MV-4-11 (cell line): ENCODE measurements at places on chromosomes 5 and 9.
A peak's percentile ranks its signal among the peaks of the same experiment; 100 is the strongest.

- peak; percentile 60 for DNase-seq
Observed at GRCh38 chr9:108565651-108566378, 290.0 kb downstream of the ACTL7B start.

GRCh38 chr5:141783005-141783946 lies 94.9 kb downstream of the PCDH1 start:
- DNase-seq: no peak

- DNase-seq: no peak
Observed at GRCh38 chr5:7868427-7868772, 431 bp downstream of the FASTKD3 start.

GRCh38 chr9:34383904-34384303 lies 7.2 kb upstream of the MYORG start:
- no peak for DNase-seq

DNA sequence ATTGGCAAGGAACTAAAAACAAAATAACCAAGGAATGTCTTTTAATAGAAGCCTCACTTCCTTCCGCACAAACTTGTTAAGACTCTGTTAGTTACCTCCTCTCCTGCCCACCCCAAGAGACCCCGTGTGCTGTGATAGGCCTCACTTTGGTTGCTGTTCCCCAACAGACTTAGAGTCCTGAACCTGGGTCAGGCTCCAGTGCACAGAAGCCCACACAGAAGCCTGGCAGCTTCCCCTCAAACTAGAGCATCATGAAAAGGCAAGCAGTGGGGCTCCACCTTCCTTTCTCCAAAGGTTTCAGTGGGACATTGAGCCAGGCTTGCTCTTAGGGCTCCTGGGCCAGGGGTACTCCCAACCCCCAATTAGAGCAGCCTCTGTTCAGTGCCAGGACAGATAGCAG lies 230.5 kb downstream of the ESM1 start:
- no peak for DNase-seq

DNA sequence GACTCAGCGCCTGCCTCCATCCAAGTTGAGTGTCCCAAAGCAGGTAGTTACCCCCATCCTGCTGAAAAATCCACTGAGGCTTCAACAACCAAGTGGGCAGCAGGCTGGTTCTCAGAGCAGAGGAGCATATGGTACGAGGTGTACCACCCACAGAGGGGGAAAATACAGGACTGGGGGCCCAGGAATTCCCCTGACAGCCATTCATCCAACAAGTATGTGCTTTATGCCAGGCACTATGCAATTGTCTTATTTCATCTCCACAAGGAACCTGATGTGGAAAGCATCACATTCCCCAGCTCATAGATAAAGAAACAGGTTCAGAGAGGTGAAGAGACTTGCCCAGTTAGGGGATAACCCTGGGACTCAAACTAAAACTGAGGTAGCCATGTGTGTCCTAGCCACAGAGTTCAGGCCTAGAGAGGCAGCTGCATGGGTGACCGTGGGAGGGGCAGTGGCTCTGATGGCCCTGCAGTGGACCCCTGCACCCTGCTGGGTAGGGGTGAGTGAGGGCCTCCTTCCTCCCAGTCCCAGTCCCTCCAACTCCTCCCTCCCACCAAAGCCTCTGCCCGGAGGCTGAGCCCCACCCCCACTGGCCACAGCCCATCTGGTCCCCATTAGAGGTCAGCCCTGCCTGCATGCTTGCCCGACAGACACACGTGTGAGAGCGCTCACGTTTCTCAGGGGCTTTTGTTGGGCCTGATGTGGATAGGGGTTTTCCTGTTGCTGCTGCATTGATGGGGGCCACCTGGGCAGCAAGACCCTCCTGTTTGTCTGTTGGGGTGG lies 11.5 kb downstream of the PDLIM4 start:
- no peak for DNase-seq

GRCh38 chr5:138230981-138231589 lies 18.0 kb upstream of the CDC23 start:
- peak; percentile 29 for DNase-seq

- DNase-seq: no peak
Observed at GRCh38 chr5:98805070-98805469, 31.6 kb downstream of the RGMB start.

DNA sequence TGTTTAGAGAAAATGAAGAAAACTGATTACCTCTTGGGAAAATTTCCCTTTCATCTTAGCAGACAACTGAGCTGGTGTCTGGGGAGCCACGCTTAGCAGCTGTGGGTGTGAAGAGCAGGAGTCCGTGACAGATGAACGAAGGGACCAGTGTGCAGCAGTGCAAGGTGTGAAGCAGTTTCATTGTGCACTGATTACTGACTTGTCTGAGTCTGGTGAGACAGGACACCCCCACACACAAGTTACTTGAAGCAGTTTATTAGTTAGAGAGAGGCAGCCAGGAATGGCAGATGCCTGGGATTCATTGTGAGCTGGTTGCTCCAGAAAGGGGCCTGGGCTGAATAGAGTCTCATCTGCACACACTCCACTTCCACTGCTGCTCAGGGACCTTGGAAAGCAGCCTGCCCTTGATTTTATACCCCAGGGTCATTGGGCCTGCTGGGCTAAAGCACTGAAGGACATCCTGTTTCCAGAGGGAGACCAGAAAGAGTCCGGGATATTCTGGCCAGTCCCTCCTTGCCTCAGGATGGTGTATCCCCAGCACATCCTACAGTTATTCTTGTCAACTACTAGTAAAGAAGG lies 47.4 kb downstream of the FBXL7 start:
- no peak for DNase-seq

- DNase-seq: no peak
Observed at GRCh38 chr9:131522257-131523085, 8.6 kb downstream of the UCK1 start.

- DNase-seq: no peak
Observed at GRCh38 chr9:15111071-15111470, 195.9 kb downstream of the TTC39B start.

DNA sequence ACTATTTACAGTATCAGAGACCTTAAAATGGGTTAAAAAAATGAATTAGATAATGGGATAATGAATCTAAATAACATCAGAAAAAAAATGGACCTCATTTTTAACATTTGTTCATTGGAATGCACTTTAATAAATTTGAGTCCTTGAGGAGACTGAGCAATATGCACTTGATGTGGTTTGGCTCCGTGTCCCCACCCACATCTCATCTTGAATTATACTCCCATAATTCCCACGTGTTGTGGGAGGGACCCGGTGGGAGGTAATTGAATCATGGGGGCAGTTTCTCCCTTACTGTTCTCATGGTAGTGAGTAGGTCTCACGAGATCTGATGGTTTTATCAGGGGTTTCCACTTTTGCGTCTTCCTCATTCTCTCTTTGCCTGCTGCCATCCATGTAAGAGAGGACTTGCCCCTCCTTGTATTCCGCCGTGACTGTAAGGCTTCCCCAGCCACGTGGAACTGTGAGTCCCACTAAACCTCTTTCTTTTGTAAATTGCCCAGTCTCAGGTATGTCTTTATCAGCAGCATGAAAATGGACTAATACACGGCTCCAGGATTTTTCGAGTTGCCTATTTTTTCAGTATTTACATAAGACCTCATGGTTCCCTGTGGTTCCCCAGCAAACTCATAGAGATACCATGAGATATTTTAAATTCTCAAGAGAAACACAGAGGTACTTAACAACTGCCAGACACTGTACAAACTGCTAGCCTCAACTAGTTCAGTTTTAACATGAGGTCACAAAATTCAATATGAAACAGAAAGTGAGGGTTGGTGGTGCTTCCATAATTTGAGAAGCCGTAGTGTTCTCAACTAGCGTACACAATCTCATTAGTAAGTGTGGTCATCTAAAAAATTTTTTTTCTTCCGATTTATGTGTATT lies 128.3 kb downstream of the TLE1 start:
- no peak for DNase-seq

DNA sequence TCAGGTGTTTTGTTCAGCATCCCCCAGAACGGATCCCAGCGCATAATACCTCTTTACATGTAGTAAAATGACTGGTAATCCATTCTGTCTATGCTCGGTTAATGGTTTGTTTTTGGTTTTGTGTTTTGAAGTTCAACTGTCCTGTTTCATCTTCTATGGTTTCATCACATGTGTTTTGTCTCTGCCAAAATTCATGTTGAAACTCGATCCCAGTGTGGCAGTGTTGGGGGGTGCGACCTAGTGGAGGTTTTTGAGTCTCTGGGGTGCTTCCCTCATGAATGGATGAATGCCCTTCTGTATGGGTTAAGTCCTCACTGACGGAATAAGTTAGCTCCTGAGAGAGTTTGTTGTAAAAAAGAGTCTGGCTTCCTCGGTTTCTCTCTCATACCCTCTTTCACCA lies 317.4 kb downstream of the KDM4C start:
- DNase-seq: no peak

- no peak for DNase-seq
Observed at GRCh38 chr5:4572311-4573100, 567.6 kb upstream of the ADAMTS16 start.

GRCh38 chr5:125398466-125398865 lies 652.0 kb upstream of the ZNF608 start:
- DNase-seq: no peak

DNA sequence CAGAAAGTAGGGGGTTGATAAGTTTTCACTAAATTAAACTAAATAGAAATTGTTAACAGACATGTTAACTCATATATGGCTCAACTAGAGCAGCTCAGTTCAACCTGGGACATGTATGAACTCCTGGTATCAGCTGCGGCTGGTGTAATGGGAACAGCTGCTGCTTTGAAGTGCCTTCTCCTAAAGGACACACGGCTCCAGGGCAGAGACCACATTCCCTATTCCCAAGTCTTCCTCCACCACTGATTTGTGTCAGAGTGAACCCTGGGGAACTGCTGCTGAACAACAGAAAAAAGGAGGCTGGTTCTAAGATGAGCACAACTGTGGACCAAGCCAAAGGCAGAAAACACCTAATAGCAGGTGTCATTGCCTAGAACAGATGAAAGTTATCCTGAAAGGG lies 71.1 kb downstream of the MAPKAP1 start:
- no peak for DNase-seq

DNA sequence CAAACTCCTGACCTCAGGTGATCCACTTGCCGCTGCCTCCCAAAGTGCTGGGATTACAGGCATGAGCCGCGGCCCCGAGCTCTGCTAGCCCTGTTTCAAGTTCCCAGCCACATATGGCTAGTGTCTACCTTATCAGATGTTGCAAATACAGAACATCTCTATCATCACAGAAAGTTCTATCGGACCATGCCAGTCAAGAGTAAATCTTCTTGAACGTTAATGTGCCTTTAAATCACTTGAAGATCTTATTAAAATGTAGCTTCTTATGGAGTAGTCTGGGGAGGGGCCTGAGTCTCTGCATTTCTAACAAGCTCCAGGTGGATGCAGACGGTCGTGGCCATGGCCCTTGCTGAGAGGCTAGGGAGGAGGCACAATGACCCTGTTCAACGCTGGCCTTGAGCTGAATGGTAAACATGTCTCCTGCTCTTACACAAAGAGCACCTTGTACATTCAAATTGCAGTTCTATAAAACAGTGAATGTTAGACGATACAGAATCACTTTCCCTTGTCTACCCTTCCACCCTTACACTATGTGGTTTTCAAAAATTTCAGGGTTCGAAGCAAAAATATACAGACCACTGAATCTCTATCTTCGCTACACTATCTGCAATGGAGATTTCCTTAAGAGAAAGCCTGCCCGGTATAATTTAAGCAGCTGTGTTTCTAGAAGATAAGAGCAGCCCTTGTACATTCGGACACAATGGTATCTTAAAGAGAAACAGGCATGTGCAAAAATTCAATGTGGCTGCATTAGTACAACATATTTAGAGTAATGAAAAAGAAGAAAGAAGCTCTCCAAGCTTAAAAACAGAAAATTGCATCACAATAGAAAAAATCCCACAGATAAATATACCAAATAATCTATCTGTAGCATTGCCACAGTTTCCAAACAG lies 114.1 kb downstream of the FRMD3 start:
- DNase-seq: no peak

GRCh38 chr5:31214229-31214628 lies 20.7 kb downstream of the CDH6 start:
- DNase-seq: no peak

DNA sequence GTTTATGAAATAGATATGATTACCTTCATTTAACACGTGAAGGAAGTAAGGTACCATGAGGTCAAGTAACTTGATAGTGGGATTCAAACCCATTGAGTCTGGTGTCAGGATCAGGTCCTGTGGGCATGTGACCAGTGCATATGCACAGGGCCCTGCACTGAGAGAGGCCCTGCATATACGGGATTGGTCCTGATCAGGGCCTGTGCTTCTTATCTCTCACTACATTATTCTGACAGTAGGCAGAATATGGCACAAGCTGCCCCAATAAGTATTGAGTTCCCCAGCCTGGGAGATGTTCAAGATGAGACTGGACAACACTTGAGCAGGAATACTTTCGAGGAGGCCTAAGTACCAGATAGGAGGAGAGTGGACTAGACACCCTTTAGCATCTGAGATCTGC lies 44.0 kb downstream of the GALNT10 start:
- no peak for DNase-seq

- DNase-seq: no peak
Observed at GRCh38 chr5:132546108-132546507, 2.8 kb upstream of the IL5 start.

- no peak for DNase-seq
Observed at GRCh38 chr9:78882481-78882880, 585.6 kb downstream of the PSAT1 start.

DNA sequence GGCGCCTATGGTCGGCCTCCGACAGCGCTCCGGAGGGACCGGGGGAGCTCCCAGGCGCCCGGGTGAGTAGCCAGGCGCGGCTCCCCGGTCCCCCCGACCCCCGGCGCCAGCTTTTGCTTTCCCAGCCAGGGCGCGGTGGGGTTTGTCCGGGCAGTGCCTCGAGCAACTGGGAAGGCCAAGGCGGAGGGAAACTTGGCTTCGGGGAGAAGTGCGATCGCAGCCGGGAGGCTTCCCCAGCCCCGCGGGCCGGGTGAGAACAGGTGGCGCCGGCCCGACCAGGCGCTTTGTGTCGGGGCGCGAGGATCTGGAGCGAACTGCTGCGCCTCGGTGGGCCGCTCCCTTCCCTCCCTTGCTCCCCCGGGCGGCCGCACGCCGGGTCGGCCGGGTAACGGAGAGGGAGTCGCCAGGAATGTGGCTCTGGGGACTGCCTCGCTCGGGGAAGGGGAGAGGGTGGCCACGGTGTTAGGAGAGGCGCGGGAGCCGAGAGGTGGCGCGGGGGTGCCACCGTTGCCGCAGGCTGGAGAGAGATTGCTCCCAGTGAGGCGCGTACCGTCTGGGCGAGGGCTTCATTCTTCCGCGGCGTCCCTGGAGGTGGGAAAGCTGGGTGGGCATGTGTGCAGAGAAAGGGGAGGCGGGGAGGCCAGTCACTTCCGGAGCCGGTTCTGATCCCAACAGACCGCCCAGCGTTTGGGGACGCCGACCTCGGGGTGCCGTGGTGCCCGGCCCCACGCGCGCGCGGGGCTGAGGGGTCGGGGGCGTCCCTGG lies 561 bp downstream of the DAPK1 start:
- no peak for DNase-seq

GRCh38 chr5:98905857-98906688 lies 22.7 kb downstream of the CHD1 start:
- DNase-seq: peak; percentile 51
